ENCODE measurements at places on chromosomes 12 and 14. TPM values are rescaled to one million over a fixed set of nuclear protein-coding genes. Genes with fewer than 3 reads are reported as not detected.

DNA sequence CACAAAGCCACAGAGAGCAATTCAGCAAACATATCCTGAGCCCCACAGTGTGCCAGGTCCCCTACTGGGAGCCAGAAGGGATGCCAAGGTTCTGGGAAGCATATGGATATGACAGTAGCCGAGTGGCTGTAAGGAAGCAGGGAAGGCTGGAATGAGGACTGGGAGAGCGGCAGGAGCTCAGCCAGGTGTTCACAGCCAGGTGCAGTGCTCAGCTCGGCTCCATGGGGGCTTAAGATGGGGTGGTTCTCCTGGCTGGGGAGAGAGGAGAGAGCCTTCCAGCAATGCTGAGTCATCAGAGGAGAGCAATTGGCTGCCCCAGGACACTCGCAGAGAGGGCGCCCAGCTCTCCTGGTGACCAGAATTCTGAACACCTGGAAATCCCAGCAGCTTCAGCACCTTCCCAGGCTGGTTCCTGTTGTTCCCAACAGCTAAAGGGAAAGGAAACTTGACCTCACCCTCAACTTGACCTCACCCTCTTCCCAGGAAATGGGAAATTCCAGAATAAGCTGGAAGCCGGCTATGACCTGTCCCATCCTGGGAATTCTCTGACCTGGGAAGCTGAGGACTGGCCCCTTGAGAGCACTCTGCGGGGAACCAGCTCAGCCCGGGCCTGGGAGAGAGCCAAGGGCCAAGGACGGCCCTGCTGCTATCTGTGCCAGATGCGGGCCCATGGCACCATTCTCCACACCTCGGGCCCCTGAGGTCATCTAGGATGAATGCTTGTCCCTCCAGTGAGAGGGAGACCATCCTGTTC, 34.6 kb downstream of the SLC6A12 start:
- no peak for DNase-seq

TNFRSF1A gene
- 140 TPM for total RNA-seq

DNA sequence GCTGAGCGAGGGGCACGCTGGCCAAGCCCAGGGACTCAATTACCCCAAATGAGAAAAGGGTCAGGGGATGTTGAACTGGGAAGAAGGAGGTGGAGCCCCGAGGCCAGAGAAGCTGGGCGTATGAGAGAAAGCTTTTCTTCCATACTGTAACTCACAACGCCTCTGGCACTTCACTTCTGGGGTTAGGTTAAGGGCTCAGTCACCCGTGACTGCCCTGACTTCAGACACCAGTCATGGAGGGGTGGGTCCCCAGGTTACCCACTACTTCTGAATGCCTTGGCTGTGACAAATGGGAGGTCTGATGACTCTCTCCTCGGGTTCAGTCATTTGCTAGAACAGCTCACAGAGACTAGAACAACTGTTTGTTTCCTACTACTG, 5.5 kb upstream of the GPR132 start:
- no peak for DNase-seq

USP30 gene
- 26.6 TPM for total RNA-seq

ZC3H14 gene
- total RNA-seq, result 59.8 TPM

GRCh38 chr14:104869669-104870367, 4.8 kb downstream of the CEP170B start:
- no peak for DNase-seq

GRCh38 chr14:72651714-72652113, 242.2 kb downstream of the DPF3 start:
- no peak for DNase-seq

CIDEB gene
- 10.7 TPM for total RNA-seq

TBC1D30 gene
- total RNA-seq, result 10.0 TPM

DNA sequence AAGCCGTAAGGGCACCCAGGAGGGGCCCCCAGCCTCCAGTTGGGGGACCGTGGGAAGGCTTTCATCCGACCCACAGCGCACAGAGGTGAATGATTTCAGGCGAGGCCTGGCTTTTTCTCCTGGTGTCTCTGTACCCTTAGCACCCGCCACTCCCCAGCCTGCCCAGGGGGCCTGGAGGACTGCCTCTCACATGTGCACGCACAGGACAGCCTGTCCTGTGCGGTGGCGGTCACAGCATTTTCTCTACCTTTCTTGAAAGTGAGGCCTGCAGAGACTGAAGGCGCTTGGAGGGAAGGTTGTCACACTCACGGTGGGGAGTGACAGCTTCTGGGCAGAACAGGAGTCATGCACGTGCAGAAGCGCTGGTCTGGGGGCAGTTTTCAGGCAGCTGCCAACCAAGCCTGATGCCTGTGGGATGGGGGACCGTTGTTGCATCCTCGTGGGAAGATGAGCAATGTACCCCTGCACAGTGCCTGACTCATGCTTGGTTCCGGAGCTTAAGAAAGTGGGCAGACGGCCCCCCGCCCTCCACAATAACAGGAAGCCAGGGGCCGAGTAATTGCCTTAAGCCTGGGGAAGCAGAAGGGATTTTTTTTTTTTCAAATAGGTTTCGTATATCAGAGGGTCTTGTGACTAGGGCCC, 148.1 kb downstream of the TSPAN9 start:
- no peak for DNase-seq

- no peak for DNase-seq
Observed at GRCh38 chr12:54052438-54053002, 1.1 kb upstream of the HOXC4 start.

SLC5A8 gene
- total RNA-seq, result 0.15 TPM

- peak; percentile 91 for DNase-seq
Observed at GRCh38 chr12:52870361-52871290, 21.8 kb upstream of the KRT78 start.

METTL1 gene
- 9.3 TPM for total RNA-seq

DNA sequence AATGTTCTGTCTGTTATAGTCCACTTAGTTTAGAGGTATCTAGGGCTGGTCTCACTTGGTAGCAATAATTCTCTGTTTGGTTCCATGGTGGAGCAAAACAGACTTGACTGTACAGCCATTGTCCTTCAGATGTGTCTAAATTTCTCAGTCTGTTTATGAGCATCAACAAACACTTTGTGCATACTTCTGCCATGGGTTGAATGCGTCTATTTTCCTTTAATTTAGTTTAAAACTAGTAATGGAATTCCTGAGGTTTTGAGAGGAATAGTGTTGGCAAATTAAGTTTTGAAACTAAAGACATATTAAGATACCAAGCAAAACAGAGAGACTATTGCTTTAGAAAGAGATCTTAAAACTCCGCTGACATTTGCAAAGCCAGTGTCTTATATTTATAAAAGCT, 22.6 kb downstream of the FRS2 start:
- no peak for DNase-seq

All from left colon (tissue), 2 donors.